Left cardiac atrium (tissue), 4 donors: ENCODE measurements at places on chromosomes 5 and 9. TPM values are rescaled to one million over a fixed set of nuclear protein-coding genes. Genes with fewer than 3 reads are reported as not detected.
A peak's percentile ranks its signal among the peaks of the same experiment; 100 is the strongest.

- DNase-seq = no peak
Observed at GRCh38 chr5:27269766-27270165, 231.4 kb upstream of the CDH9 start.

DNA sequence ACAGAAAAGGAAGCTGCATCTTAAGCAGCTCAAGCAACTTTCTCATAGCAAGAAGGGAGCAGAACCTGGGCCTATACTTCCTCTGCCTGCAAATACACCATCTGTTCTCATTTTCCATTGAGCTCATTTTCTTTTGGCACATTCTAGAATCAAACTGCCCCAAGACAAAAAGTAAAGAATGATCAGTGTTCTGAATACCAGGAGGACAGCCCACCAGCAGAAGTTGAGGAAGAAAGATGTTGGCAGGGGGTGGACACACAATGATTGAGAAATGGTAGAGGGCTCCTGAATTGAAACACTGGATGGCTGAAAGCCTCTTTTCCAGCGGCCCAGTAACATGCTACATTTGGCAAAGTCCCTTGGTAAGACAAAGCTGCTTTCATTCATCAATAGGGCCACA lies 171.8 kb downstream of the MED10 start:
- no peak for DNase-seq

GRCh38 chr5:11595045-11595444 lies 309.2 kb downstream of the CTNND2 start:
- DNase-seq = no peak

- peak; percentile 70 for DNase-seq
Observed at GRCh38 chr5:151107738-151108520, 27.1 kb upstream of the TNIP1 start.

DNA sequence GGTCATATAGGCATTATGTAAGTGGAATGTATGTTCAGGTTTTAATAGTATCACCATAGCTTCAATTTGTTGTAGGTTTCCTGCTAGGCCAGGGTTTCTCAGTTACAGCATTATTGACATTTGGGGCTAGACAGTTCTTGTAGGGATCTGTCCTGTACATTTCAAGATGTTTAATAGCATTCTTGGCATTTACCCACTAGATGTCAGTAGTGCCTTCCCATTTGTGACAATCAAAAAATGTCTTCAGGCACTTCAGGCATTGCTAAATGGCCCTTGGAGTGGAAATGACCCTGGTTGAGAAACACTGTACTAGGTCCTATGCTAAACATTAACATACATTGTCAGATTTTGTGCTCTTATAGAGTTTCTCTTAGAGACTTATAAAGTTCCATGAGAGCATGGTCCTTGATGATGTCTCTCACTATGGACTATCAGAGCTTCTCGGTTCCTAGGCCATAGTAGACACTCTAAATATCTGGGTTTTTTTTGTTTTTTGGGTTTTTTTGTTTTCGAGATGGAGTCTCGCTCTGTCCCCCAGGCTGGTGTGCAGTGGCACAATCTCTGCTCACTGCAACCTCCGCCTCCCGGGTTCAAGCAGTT lies 1.4 kb downstream of the KIF20A start:
- DNase-seq = no peak

GRCh38 chr9:31334837-31335528 lies 1049.5 kb upstream of the ACO1 start:
- DNase-seq = no peak

DNA sequence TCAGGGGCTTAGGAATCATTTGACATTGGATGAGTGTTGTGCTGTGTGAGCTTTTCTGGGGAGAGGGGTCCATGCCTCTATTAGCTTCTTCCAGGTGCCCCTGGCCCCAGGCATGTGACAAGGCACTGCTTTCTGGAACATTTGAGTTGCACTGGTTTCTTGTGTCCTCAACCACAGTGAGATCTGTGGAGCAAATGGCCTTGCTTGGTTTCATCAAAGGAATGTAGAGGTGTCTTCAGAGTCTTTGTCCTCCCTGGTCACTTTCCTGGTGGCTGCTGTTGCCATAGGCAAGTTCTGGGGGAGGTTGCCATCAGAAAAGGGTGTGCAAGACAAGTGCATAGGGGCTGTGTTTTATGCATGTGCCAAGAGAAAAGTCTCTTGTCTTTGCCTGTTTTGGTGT lies 157.5 kb downstream of the MACROH2A1 start:
- DNase-seq = no peak

CDC20B gene
- total RNA-seq = not detected

- DNase-seq = peak; percentile 5
Observed at GRCh38 chr9:93905473-93906133, 49.6 kb downstream of the BARX1 start.

ZDHHC11 gene
- total RNA-seq = 31.1 TPM

- DNase-seq = no peak
Observed at GRCh38 chr9:38141746-38142591, 72.9 kb upstream of the SHB start.

DNA sequence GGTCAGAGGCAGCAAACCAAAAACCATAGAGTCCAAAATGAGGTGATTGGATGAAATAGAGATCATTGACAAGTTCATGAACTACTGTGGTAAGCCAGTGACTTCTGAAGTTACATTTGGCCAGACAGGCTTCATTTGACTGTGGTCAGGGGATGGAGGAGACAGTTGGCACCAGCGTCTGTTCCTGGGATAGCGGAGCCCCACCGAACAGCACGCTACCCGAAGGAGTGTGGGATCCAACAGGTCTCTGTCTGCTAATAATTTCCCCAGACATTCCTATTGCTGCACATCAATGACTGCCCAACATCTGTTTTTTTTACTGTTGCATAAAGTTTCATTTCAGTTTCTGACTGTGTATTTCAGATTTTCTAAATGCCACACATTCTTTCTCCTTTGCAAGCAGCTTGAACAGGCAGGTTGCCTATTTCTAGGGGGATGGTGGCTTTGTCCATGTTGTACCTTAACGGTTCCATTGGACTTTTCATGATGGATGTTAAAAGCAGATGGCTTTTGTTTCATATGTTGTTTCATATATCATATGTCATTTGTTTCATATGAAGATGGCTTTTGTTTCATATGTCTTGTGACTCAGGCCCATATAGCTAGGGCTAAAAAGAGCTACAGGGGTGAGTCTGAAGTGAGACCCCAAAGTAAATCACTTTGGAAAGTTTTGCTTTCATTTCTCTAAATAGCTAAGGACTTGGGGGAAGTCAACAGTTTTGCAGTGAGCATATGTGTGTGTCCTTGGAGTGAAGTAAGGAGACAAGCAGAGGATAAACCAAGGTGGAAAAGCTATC lies 180.8 kb downstream of the GOLPH3 start:
- no peak for DNase-seq

DNA sequence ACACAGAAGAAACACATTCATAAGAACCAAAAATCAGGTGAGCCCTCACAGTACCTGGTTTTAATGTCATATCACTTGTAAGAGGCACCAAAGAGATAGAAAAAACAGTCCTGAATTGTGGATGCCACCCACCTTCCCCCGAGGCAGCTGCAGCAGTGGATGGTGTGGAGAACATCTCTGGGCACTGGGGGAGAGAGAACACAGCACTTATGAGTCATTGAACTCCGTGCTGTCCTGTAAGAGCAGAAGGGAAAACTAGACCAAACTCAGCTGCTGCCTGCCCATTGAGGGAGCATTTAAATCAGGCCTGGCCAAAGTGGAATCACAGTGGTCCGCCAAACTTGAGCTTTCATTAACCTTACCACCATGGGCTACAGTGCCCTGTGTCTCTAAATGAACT lies 296.2 kb downstream of the SPATA31D1 start:
- no peak for DNase-seq

DNA sequence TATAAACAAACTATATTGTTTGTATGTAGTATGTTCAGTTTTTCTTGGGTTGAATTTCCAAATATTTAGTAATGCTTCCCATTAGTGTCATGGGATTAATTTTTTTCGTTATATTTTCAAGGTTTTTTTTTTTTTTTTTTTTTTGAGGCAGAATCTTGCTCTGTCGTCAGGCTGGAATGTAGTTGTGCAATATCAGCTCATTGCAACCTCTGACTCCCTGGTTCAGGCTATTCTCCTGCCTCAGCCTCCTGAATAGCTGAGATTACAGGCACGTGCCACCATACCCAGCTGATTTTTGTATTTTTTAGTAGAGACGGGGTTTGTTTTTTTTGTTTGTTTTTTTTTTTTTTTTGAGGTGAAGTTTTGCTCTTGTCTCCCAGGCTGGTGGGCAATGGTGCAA lies 10.6 kb downstream of the DDX46 start:
- DNase-seq = no peak

- DNase-seq = no peak
Observed at GRCh38 chr5:6875376-6875775, 162.1 kb downstream of the TENT4A start.

GRCh38 chr5:32325062-32325461 lies 12.3 kb upstream of the MTMR12 start:
- no peak for DNase-seq

DNA sequence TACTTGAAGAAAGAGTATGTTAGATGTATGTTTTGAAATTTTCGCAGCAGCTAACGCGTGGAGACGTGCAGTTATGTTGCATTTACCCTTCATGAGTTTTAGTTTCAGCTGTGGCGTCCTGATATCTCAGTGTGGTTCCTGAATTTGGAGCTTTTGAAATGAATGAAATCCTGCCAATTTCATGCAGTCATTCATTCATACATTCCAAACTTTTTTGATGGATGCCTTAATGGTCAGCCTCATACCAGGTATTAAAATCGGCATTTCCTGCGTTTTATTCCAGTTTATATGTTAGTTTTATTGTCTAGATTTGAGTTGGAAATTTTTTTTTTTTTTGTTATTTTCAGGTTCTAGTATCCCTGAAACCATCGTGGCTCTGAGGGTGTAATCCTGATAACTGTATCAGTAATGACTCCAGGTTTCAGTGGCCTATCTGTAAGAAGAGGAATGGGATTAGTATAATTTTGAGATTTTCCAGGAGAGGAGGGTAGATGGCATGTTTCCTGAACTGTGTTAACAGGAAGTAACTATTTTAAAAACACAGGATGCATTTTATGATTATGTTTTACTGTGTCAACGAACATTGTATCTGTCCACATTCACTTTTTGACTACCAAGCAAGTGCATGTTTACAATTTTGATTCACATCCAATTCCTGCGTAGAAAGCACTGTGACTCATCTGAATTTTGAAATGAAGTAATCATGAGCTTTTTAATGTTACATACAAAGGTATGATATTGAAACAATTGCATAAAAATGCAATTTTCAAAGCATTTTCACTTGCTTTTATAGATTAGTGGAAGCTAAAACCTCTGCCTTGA lies 1.0 kb downstream of the FOCAD start:
- DNase-seq = no peak

DNA sequence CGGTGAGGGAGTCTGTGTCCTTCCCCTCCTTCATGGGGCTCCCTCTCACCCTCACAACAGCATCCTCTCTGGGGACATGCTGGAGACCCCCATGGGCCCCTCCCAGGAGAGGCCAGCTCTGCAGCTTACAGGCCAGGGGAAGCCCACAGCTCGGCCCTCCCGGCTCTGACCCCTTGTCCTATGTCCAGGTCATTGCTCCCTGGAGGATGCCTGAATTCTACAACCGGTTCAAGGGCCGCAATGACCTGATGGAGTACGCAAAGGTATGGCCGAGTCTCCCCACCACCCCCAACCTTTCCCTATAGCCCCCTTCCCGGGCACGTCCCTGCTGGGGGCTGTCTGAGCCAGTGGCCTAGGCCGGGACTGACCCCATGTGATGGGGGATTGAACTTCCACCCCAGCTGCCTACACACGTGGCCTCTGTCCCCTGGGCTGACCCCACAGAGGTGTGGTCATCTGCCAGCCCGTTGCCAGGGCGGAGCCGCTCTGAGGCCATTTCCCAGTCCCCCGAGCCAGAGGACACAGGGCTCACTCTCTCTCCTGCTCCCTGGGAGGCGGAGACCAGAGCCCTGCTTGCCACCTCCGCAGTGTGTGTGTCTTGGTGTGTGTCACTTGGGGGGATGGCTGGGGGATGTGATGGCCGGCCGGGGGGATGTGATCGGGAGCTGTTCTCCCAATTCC lies 21.9 kb downstream of the ASS1 start:
- DNase-seq = no peak

DNA sequence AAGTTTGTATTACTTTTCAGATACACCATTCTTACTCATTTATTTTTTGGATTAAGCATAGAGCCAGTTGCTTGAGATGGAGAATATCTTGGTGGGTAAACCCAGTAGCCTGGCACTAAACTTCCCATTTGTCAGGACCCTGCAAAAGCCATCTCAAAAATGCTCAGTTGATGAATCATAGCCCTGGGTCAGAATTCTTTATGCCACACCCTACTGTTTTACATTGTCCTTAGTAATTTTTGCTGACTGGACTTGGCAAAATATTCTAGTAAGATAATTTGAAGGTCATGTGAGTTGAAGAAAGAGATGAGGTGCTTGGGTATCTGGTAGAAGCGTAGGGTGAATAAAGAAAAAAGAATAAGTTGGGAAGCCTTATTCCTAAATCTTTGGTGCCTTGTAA lies 50.7 kb downstream of the C7 start:
- DNase-seq = no peak

- peak; percentile 18 for DNase-seq
Observed at GRCh38 chr9:121774715-121775613, 123.5 kb downstream of the DAB2IP start.

- DNase-seq = no peak
Observed at GRCh38 chr5:114184006-114184405, 177.9 kb upstream of the KCNN2 start.

DND1 gene
- 0.44 TPM for total RNA-seq

DNA sequence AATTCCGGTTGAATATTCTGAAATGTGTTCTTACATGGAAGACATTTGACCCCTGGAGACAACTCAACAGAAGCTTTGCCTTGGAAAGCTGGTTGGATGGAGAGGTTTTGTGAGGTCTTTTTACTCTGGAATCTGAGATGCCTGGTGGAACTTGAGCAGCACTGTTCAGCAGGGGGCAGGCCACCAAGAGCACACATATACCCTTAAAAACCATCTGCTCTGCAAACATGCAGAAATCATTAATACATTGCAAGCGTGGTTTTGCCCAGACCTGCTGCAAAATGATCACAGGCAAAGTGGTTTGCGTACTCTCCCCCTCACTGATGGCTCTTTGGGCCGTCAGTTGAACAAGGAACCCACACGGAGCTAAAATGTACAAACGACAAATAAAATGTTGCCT lies 32.8 kb upstream of the DAP start:
- no peak for DNase-seq

ORM2 gene
- 1.6 TPM for total RNA-seq

NOXA1 gene
- total RNA-seq = 5.3 TPM

DNA sequence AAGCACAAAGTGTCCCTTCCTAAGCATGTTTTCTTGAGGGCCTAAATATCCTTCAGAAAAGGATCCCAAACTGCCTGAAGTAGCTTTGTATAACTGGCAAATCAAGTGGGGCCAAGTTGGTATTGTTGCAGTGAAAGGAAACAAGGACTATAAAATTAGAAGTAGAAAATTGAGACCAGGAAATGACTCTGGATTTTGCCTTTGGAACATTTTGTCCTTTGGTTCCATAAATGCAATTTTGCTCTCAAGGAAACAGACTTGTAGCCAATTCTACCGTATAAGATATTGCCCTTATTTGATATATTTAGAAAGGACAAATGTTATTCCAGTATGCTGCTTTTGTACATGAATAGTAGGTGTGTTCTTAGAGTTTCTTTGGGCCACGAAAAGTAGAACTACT lies 34.4 kb downstream of the RABGAP1 start:
- no peak for DNase-seq

PCDHGA7 gene
- total RNA-seq = 3.2 TPM
